ENCODE measurements at places on chromosomes 5 and 9.
A peak's percentile ranks its signal among the peaks of the same experiment; 100 is the strongest.

DNA sequence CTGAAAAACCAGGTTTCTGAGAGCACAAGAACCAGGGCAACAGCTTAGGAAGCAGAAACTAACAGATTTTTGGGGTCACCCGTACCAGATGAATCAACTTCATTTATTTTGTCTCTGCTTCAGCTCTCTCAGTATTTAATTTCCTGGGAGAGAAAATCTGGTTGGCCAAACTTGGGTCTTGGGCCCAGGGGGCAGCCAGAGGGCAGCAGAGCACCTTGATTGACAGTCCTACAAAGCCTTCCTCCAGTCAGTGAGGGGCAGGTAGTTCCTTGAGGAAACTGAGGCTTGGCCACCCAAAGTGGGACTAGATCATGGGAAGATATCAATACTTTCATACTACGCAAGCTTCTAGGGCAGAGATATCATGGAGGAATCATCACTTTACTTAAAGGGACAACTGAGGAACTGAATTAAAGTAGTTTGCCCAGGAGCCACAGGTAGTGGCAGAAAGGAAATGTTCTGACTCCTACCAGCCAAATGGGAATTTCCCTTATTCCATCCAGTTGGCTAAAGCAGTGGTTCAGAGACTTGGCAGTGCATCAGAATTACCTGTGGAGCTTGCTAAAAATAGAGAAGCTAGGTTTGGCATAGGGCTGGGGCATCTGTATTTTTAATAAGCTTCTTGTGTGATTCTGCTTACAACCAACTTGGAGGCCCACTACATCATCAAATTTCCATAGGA lies 21.5 kb upstream of the ARHGAP26 start:
- peak; percentile 54 for DNase-seq

GRCh38 chr5:137580030-137580429 lies 80.9 kb upstream of the SPOCK1 start:
- DNase-seq = no peak

GRCh38 chr5:179342577-179342976 lies 2.7 kb downstream of the ADAMTS2 start:
- no peak for DNase-seq

DNA sequence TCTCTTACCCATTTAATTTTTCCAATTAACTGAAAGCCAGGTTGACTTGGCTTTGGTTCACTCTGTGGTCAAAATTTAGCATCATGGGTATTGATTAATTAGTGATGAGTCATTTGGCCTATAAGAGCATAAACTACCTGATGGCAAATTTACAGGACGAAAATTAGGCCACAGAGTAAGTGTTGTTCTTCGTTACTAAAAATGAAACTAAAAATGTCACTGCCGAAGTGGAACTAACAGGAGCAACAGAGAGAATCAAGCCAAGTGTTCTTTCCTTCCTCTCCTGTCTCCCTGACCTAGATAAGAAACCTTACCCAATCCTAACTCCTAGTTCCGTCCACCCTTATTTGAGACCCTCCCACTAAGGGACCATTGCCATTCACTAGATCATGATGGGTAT lies 176.9 kb downstream of the RAB3C start:
- no peak for DNase-seq

DNA sequence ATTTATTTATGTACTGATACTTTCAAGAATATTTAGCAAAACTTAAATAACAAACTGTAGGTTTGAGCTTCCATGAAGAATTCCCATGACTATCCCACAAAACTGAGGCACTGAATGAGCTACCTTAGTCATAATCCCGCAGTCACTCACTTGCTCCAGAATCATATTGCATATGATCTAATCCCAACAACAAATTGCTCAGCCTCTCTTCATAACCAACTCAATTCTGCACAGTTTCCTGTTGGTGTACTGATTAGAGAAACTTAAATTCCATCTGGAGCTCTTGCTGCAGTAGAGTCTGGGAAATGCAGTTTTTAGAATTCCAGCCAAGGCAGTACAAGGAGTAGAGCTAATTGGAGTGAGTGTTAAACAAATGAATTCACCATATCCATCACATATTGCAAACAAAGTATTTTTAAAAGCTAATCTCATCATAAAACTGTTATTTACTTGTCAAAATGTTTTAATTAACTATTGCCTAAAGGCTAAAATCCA lies 35.7 kb upstream of the CDH18 start:
- DNase-seq = no peak

DNA sequence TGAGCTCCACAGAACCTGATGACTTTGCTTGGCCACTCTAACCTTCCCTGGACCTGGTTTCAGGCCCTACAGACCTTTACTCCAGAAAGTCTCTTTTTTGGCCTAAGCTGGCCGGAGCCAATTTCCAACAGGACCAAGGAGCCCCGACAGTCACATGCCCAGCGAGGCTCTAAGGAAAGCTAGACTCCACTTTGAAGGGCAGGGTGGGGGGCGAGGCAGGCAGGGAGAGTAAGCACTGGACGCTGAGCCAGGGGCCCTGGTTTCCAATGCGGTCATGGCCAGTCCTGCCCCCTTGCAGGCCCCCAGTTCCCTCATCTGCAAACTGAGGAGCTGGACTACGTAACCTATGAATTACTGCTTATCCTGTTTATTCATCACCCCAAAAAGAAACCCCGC lies 65.2 kb downstream of the ADAMTS2 start:
- no peak for DNase-seq

DNA sequence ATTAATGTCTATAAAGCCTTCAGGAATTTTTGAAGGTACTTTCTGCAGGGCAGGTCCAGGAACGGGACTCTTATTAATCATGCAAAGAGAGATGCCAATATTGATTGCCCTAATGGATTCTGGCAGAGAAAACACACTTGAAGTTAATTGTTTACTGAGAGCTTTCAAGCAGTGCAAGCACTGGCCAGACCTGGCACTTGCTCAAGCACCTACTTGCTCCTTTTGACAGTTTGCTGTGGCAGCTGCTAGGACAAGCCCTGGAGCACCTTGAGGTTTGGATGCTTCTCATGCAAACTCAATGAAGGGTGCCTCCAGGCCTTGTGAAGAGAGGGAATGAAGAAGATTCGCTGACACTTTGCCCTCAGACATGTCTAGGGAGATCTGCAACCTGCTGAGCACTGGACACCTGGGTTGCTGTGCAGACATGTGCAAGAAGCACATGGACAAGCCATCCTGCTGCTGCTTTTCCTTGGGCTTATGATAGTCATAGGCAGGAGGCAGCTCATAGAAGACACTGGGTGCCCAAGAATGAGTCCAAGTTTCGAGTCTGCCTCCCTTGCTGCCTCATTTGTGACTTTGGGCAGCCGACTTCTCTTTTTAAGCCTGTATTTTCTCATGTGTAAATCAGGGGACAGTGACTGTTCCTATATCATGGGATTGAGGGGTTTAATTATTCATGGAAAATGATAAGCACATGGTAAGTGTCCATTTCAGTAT lies 88.8 kb upstream of the EQTN start:
- DNase-seq = no peak

DNA sequence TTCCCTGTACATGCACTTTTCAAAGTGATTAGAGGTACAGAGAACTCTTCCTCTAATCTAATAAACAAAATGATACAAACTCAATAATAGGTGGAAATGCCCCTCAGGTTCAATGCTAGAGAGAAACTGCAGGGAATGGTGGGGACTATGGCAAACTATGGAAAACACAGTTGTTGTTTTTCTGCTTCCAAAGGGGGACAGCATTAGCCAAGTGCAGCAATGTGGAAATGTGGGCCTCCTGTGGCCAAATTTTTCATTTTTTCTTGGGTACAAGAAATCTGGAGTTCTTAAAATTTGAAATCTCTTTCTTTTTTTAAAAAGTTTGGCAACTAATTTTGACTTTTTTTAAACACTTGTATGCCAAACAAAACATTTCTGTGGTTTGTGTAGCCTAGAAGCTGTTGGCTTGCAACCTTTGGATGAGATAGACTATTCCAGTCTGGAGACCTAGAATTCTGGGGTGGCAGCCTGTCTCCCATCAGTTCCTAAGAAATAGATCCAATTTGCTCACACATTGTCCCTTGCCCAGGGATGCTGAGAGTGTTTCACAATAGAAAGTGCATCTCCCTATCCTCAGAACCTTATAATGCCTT lies 218.6 kb downstream of the PAPPA start:
- no peak for DNase-seq
